ENCODE measurements at places on chromosomes 16 and 17.

GRCh38 chr17:81964081-81964849, 3.3 kb upstream of the NOTUM start:
- no peak for DNase-seq

- no peak for DNase-seq
Measured at GRCh38 chr16:84497418-84498222, 6.8 kb downstream of the MEAK7 start.

DNA sequence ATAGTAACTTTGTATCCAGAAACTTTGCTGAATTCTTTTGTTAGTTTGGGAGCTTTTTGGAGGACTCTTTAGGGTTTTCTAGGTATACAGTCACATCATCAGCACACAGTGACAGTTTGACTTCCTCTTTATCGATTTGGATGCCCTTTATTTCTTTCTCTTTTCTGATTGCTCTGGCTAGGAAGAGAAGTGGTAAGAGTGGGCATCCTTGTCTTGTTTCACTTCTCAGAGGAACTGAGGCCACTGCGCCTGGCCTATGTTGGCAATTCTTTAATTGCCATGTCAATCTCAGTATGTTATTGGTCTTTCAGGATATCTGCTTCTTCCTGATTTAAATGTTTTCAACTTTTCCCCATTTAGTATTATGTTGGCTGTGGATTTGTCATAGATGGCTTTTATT, 24.6 kb downstream of the ATF7IP2 start:
- DNase-seq, result no peak

GRCh38 chr16:2432801-2433505, 3.7 kb downstream of the CCNF start:
- DNase-seq, result no peak

GRCh38 chr17:17884391-17885357, 47.9 kb upstream of the SREBF1 start:
- no peak for DNase-seq

DNA sequence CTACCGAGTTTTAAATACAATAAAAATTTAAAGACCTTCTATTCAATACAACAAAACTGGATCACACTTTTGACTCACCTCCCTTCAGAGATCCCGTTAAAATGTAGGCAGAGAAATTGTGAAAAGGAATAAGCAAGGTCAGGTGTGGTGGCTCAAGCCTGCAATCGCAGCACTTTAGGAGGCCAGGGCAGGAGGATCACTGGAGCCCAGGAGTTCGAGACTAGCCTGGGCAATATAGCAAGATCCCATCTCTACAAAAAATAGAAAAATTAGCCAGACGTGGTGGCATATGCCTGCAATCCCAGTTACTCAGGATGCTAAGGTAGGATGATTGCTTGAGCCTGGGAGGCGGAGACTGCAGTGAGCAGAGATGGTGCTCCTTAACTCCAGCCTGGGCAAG, 16.7 kb downstream of the CHST5 start:
- DNase-seq, result no peak

GRCh38 chr17:68020409-68020756, 15.2 kb upstream of the KPNA2 start:
- DNase-seq, result no peak

DNA sequence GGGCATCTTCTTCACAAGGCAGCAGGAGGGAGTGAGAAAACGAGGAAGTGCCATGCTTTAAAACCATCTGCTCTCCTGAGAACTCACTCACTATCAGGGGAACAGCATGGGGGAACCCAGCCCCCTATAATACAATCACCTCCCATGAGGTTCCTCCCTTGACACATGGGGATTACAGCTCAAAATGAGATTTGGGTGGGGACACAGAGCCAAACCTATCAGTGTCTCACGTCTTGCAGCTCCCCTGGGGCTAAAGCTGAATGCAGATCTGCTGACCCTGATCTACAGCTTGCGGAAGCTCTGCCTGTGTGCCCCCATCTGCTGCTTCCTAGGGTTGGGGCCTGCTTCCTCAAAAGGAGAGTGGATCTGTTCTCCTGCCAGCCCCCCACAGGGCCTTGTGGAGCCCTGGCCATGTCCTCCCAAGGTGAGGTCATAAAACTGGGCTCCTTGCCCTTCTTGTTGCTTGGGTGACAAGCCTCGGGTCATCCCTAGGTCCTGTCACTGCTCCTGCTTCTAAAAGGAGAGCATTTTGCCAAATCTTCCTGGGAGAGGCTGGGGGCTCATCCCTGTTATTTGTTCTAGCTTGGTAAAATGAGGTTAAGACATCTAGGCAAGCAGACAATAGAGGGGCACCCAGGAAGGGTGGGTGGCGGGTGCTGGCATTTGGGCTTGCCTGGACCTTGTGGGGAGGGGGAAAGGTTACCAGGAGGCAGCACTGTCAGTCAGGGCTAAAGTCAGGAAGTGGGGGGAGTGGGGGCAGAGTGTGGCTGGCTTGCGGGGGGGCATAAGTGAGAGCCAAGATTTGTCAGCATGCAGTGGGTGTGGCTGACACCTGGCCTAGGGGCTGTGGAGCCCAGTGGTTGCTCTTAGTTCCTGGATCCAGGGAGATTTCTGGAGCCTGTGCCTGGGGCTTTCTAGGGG, 16.0 kb downstream of the KRT33A start:
- DNase-seq, result no peak

- no peak for DNase-seq
Measured at GRCh38 chr16:117379-118365, 20.8 kb downstream of the NPRL3 start.

DNA sequence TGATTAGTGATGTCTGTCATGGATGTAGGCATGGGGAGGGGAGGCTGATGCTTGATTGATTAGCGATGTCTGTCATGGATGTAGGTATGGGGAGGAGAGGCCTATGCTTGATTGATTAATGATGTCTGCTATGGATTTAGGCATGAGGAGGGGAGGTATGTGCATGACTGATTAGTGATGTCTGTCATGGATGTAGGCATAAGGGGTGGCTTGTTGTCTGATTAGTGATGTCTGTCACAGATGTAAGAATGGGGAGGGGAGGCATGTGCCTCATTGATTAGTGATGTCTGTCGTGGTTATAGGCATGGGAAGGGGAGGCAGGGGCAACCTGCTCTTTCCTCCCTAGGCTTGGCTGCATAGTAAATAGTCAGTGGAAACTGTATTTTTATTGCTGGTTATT, 409.4 kb downstream of the HAPSTR1 start:
- DNase-seq, result no peak

GRCh38 chr17:61349350-61349749, 50.3 kb upstream of the TBX2 start:
- no peak for DNase-seq

DNA sequence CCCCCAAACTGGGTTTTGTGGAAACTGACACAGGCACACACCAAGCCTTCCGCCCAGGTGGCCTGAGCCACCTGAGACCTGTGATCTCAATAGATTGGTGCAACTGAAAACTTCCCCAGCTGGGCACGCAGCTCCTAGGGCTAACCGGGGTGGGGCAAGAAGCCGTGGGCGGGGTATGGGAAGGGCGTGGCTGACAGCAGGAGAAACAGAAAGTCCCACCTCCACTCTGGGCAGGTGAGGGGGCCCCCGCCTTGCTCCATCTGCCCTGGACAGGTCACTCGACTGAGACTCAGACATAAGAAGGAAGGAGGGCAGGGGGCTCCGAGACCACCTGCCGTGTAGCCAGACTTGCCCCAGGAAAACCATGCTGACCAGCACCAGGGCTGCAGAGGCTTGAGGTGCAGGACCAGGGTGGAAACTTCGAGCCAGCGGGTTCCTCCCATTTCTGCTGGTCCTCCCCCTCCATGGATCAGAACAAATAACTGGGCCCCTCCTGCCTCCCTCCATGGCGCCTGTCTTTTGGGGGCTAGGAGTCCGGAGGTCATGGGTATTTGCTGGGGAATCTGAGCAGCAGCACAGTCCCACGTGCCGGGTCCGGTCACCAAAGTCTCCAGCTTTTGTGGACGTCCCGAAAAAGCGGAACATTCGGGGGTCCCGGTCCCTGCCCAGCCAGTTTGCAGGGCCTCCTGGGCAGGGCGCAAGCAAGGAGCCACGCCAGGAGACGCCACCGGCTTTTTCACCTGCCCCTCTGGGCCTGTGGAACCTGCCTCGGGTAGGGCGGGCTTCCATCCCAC, 1.3 kb downstream of the TIMP2 start:
- DNase-seq, result no peak

- no peak for DNase-seq
Measured at GRCh38 chr17:49573510-49574322, 2.0 kb upstream of the NXPH3 start.

DNA sequence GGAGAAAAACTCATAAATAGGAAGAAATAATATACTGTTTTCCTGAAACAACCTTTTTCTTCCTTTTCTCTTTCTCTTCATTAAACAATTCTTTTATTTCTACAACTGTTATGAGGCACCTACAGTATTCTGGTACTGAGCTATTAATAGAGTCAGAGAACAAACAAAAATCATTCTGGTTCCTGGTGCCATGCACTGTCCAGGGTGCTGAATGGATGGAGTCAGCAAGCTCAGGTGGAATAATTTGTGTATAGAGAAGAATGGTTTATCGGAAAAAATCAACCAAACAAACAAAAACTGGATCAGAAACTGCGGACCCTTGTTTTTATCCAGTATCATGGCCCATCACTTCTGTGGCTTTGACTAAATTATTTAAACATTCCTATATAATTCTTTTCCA, 430.3 kb upstream of the GOT2 start:
- DNase-seq, result no peak

DNA sequence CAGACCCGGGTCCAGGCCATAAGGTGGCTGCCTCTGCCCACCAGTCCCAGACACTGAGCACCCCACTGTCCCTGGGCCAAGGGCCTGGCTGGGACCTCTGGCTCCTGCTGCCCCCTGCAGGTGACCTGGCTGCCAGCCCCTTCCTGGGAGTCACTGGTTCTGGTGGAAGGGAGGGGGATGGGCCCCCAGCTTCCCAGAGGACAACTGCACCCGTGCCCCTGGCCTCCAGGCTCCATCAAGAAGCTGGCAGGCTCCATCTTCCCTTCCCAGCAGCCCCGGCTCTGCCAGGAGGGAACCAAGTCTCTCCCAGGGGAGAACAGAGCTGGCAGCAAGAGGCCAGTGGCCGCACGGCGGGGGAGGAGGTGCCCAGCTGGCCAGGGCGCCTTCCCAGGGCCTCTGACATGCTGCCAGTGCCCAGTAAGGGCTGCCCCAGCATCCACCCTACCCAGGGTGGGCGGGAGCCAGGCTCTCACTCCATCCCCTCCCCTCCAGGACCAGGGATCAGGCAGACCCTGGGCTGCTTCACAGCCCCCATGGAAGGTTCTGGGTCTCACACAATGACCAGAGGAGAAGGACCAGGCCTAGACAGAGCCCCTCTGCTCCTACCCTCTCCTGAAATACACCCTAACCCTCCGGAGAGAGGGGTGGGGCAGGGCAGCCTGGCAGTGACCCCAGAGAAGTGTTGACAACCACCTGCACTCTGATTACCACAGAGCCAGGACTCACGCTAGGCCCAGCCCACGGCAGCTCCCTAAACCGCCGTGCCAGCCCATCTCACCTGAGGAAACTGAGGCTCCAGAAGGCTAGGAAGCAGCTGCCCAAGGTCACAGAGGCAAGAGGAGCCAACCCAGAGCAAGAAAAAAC, 3.6 kb downstream of the CLUH start:
- DNase-seq, result no peak

DNA sequence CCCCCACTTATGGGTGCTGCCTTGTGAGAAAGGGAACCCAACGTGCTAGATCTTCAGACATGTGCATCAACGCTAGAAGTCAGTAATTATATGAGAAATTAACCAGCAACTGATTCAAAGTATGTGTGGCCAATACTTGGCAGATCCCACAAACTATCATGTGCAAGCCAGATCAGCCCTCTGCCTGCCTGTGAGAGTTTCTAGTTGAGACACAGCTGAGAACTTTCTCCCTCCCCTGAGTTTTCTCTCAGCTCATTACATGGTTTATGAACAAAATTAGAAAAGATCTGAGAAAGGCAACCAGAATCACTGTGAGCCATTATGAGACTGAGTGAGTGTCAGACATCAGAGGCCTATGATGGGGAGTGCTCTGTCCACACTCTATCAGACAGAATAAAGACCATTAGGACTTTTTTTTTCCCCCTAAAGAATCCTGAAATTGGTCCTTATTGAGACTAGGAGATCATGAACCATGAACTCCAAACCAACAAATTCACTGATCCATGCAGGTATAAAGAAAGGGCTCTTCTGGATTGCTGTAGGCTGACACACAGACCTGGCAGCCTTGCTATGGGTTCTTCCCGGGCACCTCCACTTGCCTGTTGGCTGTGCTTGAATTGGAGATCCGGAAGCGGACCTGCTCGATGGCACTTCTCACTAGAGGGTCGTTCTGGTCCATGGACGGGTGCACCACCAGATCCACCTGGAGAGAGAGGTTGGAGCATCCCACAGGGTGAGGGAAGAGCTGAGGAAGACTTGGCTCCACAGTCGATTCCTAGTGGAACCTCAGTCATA, 51.5 kb downstream of the GTF3C1 start:
- no peak for DNase-seq

- DNase-seq, result no peak
Measured at GRCh38 chr17:67521775-67522069, 144.6 kb downstream of the PITPNC1 start.

DNA sequence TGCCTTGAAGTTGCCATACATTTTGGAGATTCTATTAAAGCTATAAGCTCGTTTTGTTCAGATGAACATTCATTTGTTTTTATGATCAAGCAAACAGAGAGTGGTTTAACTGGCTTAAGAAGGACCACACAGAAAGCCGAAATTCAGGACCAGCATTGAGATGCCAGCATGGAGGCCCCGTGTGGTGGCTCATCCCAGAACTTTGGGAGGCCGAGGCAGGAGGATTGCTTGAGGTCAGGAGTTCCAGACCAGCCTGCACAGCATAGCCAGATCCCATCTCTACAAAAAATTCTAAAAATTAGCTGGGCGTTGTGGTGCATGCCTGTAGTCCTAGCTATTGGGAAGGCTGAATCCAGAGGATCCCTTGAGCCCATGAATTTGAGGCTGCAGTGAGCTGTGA, 45.9 kb upstream of the KIFC3 start:
- no peak for DNase-seq

- no peak for DNase-seq
Measured at GRCh38 chr17:8941520-8941919, 24.0 kb downstream of the PIK3R5 start.

DNA sequence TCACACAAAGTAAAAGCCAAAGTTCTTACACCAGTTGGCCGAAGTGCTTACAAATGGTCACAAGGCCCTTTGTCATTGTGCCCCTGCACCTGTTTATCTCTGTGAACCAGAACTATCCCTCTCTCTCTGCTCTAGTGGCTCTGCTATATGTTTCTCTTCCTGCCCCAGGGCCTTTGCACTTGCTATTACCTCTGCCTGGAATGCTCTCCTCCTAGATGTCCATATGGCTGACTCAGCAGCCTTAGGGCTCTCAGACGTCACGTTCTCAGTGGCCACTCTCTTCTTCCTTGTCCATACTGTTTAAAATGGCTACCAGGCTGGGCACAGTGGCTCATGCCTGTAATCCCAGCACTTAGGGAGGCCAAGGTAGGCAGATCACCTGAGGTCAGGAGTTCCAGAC, 38.8 kb upstream of the DDX52 start:
- DNase-seq, result no peak
